Prostate gland (tissue), 2 donors: ENCODE measurements at places on chromosomes 1 and 21. TPM values are rescaled to one million over a fixed set of nuclear protein-coding genes. Genes with fewer than 3 reads are reported as not detected.

Gene AADACL4
- total RNA-seq = not detected

Gene ZNF697
- 25.6 TPM for total RNA-seq

- DNase-seq = peak; percentile 71
These were observed 22.3 kb downstream of the IL6R start for GRCh38 chr1:154427173-154428139.

DNA sequence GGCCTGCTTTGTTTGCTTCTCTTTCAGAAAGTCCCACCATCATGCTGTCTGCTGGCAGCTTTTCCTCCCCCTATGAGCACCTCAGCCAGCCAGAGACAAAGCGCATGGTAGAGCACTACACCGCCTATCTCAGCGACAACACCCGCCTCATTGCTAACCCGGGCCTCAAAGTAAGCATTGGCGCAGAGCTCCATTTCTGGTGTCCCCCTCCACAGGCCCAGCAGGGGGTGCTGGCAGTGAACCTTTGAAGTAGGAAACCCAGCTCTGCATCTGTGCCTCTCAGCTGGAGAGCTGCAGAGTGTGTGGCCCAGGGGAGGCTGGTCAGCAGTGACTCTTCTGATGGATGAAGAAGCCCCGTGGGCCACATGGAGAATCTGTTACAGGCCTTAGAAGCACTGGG is 81.2 kb upstream of the RAVER2 start:
- no peak for DNase-seq

DNA sequence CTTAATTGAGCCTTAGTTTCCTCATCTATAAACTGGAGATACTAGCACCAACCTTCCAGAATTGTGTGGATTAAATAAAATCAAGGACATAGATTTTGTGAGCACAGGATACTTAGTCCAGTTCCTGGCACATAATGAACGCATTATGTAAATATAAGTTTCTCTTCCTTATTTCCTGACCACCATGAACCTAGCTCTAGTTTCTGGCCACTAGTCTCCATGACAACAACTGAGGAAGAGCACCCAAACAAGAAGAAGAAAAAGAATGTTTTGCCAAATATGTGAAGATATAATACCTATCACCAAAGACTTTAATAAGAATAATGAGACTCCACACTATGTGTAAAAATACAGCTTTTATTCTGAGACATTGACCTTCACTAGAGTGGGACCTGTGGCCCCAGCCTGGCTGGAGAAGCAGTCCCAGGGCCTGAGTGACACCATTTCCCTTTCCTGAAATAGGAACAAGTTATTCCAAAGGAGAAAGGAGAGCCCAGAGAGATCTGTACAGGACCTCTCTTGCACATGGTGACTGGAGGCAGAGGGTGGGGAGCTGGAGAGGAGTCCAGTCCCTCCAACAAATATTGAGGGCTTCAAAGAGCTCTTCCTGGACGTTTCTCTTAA is 940 bp upstream of the USF1 start:
- no peak for DNase-seq

DNA sequence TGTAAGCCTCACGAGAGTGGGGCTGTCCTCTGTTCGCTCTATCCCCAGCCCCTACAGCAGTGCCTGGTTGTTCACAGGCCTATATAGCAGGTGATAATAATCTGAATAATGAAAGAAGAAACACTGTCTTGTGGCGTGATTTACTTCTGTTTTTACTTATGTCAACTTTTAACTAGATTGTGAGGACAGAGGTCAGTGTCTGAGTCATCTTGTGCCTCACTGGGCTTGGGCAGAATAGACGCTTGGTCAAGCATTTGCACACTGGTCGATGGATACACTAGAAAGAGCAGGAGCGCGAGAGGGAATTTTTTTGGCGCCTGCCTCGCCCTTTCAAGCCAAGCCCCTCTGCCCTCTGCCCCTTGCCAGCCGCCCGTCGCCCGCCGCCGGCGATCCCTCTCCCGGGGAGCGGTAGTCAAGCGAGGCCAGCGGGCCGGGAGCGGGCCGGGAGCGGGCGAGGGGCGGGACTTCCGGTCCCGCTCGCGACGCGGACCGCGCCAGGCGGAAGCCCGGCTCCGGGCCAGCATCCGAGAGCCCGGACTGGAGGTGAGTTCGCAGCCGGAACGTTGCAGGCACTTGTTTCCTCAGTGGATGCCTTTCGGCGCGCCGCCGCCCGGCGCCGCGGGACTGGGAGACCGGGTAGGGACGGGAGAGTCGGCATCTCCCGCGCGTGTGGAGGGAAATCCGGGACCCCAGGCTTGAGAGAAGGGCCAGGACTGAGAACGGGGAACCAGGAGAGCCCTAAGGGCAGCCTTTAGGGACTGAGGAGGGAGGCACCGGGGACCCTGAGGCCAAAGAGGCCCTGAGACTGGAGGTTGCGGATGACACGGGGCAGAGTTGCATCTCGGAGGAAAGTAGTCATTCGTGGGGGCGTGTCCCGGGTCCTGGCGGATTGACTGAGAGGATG is at the start of gene DISP1:
Gene DISP1 (plus strand): TSS at position 504 of the 904 bp plus-strand sequence. CDS start 127,785 bp downstream, outside the sequence.
- DNase-seq = peak; percentile 79

GRCh38 chr1:160745551-160745950 is 6.5 kb downstream of the SLAMF7 start:
- no peak for DNase-seq

GRCh38 chr1:114725230-114725629 is 8.7 kb upstream of the NRAS start:
- DNase-seq = no peak

DNA sequence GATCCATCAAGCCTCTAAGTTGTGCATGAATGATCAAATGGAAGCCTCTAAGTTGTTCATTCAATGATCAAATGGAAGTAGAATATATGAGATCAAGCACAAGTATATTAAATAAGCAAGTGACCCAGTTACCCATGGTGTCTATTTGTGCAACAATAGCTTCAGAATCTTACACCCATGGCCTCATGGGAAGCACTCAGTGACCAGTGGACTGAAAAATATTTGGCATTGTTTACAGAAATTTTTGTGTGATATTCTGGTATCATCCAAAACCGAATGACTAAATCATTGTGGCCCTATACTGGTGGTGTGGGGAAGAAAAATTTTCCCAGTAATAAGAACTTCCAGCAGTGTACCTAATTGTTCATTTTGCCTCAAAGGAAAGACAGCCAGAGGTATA is 46.6 kb downstream of the DUSP10 start:
- no peak for DNase-seq

Gene SLC41A1
- total RNA-seq = 114 TPM

Gene PLA2G2D
- total RNA-seq = not detected

Gene CFAP107
- total RNA-seq = not detected

DNA sequence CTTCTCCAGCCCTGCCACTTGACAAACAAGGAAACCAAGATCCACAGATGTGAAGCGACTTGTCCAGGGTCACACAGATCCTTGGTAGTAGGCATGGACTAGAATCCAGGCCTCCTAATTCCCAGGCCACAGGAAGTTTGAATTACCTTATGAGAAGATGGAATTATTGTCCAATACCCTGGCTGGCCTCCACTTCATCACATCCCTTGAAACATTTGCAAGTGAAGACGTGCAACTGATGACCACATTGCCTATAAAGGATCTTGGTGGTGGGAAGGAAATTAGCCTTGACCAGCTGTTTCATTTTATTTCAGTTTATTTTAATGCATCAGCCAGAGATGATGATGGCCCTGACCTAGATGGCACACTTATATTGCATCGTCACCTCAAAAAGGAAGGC is 165.8 kb upstream of the CAMK1G start:
- no peak for DNase-seq

DNA sequence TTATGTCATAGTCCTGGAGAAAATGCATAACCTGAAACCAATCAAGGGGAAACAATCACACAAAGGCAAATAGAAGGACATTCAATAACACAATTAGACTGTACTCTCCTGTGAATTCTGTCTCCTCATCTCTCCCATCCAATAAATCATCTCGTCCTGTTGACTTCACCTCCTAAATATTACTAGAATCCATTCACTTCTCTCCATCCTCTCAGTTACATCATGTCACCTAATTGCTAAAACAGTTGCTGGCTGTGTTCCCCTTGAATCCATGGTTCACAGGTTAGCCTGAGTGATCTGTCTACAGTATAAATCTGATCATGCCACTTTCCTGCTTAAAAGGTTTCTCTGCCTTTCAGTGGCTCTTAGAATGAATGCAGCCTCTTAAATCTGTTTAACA is 220.2 kb downstream of the TGFB2 start:
- DNase-seq = no peak

DNA sequence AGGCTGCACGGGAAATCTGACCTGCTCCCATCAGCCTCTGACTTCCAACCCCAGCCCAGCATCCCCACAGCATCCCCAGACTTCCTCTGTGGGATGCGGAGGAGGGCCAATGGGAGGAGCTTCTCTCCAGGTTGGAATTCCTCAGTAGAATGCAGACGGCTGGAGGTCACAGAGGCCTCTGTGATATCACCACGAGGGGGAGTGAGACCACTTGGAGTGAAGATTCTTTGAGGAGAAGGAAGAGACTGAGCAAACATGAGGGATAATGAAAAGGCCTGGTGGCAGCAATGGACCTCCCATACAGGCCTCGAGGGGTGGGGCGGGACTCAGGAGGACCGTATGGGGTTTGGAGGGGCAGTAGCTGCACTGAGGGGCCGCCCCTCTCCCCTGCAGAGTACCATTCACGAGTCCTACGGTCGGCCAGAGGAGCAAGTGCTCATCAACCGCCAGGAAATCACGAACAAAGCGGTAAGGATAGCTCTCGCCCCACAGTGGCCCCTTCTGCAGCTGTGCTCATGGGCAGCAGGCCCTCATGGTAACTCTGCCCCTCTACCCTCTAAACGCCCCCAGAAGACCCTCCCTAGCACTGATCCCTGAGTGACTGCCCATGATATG is at the start of gene CATSPER4:
Gene CATSPER4 (plus strand): TSS at position 230 of the 615 bp plus-strand sequence. CDS start 26 bp downstream, at position 256.
- no peak for DNase-seq

Gene TXNIP
- total RNA-seq = 736 TPM

Gene KIAA0319L
- total RNA-seq = 109 TPM

DNA sequence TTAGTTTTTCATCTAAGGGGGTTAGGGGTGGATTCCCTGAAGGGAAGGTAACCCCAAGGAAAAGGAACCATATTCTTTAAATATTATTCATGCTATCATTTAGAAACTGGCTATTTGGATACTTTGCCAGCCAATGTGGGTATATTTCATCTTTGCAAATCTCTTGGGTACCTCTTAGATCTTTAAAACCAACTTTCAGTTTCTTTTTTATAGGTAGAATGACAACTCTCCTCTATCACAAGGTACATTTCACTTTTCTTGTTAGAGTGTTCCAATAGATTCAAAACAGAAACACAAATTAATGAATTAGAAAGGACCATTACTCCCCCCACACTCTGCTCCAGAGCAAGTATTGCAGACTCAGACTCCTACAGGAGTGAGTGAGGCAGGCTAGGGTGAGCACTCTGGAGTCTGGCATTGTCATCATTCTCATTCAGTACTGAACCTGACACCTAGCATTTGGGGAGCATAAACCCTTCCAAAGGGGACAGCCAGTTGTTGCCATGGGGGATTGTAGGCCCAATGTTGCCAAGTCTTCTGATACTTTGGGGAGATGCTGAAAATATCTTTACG is 43.0 kb downstream of the MACO1 start:
- DNase-seq = no peak

Gene HAO2
- not detected for total RNA-seq

Gene FAM72B
- total RNA-seq = 0.97 TPM

- no peak for DNase-seq
These were observed 3.6 kb upstream of the SERBP1 start for GRCh38 chr1:67433837-67434236.

Gene ZYG11A
- total RNA-seq = 0.87 TPM

GRCh38 chr1:22529901-22530621 is 33.2 kb upstream of the EPHA8 start:
- no peak for DNase-seq

- DNase-seq = no peak
These were observed 101.1 kb downstream of the TM2D1 start for GRCh38 chr1:61623852-61624251.

- no peak for DNase-seq
These were observed 54.6 kb upstream of the PRDX6 start for GRCh38 chr1:173422456-173422976.

DNA sequence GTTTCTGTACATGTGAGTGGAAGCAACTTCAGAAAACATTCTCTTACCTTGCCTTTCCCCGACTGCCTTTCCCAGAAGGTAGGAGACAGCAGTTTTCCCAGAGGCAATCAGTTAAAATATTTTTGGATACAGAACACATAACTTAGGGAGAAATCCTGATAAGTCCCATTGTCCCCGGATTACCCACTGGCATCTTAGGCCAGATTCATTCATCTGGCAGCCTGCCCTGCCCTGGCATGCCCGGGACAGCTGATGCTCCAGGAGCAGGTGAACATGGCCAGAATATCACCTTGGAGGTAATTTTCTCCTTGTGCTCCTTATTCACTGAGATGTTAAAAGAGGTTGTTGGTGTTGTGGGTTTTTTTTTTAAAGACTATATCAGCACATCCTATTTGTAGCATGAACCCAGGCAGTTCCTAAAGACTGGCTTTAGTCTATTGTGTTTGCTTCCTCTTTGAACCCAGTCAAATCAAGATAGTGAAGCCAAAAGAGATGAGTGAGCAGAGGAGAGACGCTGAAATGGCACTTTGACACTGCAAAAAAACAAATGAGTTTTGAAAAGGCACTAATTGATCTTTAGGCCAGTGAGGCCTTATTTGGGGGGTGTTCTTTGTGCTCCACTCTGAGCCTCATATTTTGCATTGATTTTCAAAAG is 139.6 kb downstream of the PLPP3 start:
- no peak for DNase-seq

GRCh38 chr1:54485416-54485815 is 62.6 kb upstream of the ACOT11 start:
- peak; percentile 37 for DNase-seq

- DNase-seq = peak; percentile 60
These were observed 36.6 kb upstream of the OPRD1 start for GRCh38 chr1:28775121-28775942.

DNA sequence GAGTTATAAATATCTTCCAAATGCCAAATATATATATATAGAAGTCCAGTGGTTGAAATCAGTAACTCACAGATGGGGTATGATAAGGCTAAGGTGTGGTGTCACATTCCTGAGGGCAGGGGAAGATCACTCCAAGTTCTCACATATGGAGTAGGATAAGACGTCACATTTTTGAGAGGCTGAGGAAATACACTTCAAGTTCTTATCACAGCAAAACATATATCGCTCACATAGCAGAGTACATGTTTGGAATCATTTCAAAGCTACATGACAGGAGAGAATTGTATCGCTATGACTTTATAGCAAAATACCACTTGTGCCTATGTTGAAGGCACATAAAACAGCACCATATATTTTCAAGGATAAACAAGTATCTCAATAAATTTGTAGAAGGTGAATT is 55.1 kb downstream of the RBM11 start:
- DNase-seq = no peak

Gene HP1BP3
- 156 TPM for total RNA-seq

- DNase-seq = no peak
These were observed 4.3 kb upstream of the OR10X1 start for GRCh38 chr1:158583962-158584361.

Gene NBPF3
- total RNA-seq = 13.9 TPM
